ENCODE measurements at places on chromosomes 7 and 10.
A peak's percentile ranks its signal among the peaks of the same experiment; 100 is the strongest.

DNA sequence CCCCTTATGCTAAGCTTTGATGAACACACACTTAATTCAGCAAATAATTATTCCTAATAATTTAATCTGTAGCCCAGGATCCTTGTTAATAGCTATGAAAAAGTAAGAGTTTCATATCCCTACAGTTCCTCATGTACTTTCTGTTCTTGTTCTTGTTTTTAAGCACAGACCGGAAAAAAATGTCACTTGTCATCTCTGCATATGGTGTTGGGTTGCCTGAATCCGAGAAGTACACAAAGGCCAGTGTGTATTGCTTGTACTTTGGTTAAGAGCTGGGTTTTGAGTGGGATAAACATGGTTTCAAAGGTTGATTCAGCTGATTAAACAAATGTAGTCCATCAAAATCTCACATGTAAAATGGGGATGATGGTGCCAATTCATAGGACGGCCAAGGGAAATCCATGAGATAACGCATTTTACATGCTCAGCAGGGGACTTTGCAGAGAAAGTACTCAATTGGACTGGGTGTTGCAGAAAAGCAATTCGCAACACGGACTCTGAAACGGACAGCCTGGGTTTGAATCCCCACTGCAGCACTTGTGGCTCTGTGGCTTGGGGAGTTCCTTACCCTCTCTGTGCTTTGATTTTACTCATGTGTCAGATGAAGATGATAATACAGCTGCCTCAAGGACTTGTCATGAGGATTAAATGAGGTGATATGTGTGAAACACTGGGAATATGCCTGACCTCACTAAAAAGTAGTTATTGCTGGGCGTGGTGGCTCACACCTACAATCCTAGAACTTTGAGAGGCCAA lies 71.7 kb downstream of the MAP3K8 start:
- DNase-seq: no peak

DNA sequence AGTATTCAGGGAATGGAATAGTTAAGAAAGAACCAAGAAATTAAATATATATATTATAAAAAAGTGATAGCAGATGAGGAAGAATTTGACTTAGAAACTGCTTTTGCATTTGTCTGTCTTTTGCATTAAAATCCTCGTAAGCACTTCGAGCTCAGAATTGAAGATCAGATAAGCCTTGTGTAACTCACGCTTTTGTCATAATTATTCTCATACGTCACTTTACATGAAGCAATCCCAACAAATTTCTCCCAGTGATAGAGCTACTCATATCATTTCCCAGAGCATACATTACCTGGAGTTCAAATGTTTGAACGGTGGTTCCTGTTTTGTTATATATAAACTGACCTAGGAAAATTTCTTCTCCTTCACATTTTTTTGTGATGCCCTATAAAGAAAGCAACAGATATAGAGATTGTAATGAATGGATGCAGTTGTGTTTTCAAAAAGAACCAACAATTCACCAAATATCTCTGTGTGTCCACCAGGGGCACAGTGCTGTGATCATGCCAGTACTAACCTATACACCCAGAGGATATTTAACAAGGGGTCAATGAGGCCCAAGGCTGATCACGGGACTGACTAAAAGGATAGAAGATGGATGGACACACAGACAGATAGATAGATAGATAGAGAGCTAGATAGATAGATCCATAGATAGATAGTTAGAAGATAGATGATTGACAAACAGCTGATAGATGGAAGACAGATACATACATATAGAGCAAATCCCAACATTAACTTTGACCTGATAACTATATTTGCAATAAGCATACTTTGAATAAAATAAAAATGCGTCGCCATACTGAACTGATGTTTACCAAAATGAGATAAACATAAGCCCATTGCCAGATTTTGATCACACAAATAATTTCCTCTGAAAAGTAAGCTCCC lies 9.3 kb upstream of the HUS1 start:
- no peak for DNase-seq

GRCh38 chr7:50142425-50143017 lies 49.5 kb upstream of the ZPBP start:
- peak; percentile 10 for DNase-seq

DNA sequence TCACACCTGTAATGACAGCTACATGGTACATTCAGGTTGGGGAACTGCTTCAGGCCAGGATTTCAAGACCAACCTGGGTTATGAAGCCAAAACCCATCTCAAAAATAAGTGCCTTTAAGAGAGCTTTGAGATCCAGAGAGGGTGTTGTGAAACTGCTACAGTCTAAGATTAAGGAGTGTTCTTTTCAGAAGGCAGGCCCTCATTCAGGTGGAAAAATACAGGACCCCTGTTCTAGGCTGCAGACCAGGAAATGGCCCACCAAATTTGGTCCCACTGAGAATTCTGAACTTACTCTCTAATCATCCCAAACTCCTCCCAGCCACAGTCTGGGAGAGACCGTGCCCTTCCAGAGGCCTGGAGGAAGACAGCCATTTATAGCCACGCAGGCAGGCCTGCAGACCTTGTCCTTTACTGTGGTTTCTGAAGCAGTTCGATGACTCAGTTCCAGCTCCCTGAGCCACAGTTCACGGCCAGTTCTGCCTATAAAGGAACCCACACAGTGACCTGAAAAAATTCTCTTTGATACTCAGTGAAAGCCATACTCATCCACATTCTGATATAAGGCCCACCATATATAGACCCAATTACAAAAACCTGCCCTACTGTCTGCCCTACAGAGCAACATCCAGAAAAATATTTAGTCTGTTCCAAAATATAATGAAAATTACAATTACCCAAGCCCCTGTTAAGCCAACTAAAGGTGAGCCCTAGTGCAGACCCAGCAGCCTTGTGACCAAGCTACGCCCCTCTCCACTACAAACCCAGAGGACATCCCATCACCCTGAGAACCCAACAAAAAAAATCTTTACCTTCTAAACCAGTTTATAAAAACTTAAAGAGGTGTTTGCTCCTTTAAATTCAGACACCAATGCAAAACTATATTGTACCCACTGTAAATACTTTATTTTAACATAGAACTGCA lies 21.2 kb downstream of the ZNF680 start:
- no peak for DNase-seq

- DNase-seq: no peak
Observed at GRCh38 chr7:151239837-151240459, 7.7 kb downstream of the CHPF2 start.

- DNase-seq: no peak
Observed at GRCh38 chr7:98038321-98038720, 48.3 kb upstream of the OCM2 start.

DNA sequence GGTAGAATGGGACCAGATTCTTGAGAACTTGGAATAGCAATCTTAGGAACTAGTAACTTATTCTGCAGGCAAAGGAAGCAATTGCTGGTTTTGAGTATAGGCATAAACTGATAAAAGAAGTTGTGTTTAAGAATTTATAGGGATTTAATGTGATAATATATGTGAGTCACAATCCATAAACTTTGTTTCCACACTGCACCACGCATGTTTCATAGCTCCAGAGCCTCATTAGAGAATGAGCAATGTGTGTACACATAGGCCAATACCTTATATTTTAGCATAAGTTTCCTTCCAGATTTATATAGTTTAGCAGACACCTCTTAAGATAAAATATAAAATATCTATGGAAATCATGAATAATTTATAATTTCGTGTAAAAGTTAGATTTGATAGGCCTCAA lies 175.5 kb upstream of the SEMA3A start:
- no peak for DNase-seq

DNA sequence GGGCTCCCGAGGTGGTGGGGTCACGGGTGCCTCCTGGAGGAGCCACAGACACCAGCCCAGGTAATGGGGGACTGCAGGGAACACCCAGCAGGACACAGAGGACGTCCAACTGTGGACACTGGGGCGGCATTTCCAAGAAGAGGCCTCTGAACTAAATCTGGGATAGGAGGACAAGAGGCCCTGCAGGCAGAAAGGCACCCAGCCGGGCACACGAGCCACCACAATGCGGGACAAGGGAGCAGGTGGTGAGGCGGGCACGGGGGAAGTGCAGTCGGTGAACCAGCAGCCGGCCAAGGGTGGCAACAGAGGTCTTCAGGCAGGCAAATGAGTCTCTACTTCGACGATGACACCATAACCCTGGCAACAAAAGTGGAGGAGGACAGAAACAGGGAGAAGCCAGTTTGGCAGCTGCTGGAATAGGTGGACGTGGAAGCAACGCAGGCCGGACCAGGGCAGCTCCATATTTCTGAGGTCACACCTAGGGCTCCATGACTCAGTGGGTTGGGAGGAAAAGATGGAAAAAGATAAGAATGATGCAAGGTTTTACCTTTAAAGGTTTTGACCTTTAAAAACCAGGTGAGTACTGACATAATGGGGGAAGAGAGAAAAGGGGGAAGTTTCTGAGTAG lies 26.1 kb upstream of the GALNTL5 start:
- no peak for DNase-seq

DNA sequence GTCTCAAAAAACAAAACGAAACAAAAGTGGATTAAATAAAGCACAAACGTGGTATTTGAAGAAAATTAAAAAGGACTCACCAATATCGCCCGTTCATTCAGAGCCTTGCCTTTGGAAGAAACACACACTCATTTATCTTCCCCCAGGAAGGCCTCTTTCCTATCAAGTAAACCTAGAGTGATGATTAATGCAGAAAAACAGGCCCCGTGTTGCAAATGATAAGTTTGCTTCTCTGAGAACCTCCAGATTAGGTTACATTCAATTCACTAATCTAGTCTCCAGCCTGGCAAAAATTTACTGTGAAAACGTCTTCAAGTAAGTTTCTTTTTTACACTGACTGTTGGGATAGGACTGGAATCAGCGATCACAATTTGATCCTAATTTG lies 78.0 kb upstream of the C1GALT1 start:
- no peak for DNase-seq

DNA sequence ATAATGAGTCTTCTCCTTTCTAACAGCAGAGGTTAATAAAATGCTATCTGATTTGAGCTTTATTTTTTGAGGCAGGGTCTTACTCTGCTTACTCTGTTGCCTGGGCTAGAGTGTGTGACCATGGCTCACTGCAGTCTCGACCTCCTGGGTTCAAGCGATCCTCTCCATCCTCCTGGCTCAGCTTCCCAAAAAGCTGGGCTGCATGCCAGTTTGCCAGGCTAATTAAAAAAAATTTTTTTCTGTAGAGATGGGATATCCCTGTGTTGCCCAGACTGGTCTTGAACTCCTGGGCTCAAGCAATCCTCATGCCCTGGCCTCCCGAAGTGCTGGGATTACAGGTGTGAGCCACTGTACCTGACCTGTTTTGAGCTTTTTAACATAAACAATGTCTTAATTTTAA lies 56.7 kb downstream of the SCD start:
- no peak for DNase-seq

DNA sequence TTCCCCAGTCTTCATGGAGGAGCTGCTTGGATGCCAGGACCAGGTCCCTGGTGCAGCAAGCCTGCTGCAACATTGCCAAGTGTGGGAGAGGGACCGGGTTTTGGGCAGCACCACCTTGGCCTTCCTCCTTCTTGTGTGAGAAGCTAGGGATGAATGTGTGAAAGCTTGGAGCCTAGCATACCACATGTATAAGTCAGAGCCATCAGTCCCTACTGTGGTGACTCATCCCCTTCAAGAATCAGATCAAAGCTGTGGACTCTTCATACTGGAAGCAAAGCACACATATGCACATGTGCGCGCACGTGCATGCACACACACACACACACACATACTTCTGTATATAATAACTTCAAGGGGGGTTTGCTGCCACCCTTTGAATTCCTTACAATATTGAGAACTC lies 527.8 kb downstream of the LRMDA start:
- DNase-seq: no peak

DNA sequence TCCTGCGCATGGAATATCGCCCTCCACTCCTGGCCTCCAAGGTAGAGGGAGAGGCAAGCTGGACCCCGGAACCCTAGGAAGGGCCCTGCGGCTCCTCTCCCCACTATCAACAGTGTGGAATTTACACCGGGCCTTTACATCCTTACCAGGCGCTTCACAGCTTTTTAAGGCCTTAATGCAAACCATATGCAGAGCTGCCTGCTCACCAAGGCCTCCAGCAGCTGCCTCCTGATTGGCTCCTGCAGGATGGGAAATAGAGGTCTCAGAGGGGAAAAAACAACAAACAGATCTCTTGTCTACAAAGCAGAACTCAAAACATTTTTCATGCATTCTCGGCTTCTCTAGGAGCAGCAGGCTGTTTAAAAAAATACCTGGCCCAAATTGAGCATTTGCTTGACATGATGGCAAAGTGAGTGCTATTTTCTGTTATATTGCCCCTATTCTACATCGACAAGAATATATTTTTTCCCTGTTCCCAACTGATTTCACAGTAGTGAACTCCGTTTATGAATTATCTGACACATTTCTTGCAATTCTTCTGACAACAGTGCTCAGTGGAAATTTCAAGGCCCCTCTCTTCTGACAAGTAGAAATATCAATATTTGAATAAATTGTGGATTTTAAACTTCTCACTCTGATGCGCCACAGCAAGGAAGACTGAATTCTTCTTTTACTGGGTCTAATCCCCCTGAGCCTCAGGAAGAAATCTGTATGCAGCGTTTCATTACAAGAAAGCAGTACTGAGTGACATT lies 51.7 kb downstream of the EBF3 start:
- no peak for DNase-seq

DNA sequence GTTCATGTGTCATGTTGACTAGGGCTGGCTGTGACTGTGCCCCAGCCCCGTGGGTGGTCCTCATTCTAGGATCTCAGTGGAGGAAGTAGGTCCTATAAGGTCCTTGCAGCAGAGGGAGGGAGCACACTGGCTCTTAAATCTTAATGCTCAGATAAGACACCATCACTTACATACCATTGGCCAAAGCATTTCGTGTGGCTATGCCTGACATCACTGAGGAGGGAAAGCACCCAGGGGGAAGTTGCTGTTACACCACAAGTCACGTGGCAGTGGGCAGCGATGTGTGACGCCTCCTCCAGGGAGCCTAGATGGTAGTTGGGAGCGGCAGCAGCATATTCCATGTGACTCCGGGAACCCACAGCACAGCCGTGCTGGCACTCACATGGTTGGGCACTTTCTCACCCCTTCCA lies 224.7 kb upstream of the SH2B2 start:
- no peak for DNase-seq

GRCh38 chr7:8354503-8354902 lies 78.9 kb upstream of the NXPH1 start:
- DNase-seq: no peak
